ENCODE measurements at places on chromosomes 13 and 19.
A peak's percentile ranks its signal among the peaks of the same experiment; 100 is the strongest.

DNA sequence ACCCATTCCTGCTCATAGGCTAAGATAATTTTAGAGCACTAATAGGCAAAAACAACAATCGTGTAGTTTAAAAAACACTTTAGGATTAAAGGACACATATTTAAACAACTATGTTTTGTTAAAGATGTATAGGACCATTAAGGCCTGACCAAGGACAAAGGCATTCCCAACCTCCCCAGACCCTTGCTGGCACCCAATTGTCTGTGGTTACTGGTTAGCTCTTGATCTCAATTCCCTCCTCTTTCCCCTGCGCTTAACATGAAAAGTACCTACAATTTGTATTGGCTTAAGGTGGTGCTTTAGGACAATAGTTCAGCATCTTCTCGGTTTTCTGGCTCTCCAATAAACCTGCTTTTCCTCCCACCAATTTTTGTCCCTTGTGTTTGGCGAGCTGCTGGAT is 51.0 kb downstream of the TEX26 start:
- no peak for DNase-seq

DNA sequence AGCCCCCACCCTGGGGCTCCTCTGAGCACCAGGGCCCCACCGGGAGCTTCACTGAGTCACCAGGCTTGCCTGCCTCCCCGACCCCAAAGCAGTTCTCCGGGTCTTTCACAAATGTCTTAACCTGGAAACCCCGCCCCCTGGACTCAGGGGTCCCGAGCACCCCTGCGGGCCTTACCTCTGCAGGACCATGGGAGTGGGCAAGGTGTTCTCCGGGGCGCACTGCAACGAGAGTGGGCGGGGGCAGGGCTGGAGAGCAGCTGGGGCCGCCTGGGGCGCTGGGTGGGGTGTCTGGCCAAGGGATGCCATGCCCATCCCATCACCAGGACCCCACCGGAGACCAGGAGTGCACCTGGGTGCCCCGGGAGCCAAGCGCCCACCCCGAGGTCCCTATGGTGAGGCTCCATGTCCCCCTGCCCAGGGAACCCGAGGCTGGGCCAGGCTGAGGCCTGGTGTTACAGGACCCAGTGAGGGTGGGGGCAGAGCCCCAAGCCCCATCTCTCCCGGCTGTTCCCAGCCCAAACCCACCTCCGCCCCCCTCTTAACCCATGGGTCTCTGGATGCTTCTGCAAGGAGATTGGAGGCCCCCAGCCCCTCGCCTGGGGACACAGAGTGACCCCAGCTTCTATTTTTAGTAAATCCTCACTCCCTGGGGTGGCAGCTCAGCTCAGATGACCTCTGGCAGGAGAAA is 10.9 kb downstream of the MKNK2 start:
- no peak for DNase-seq

DNA sequence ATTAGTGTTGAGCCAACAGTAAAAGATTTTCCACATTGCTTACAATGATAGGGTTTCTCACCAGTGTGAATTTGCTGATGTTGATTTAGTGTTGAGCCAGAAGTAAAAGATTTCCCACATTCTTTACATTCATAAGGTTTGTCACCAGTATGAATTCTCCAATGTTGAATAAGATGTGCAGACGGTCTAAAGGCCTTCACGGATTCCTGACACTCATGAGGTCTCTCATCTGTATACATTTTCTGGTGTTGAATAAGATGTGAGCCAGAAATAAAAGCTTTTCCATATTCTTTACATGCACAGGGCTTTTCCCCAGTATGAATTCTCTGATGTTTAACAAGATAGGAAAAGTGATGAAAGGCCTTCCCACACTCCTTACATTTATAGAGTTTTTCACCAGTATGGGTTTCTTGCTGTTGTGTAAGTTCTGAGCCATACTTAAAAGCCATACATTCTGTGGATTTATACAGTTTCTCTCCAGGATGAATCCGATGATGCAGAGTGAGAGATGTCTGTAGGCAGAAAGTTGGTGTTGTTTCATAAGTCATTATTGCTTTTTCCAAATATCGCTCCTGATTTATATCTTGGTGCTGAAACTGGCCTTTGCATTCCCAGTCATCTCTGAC is 22.4 kb downstream of the ZNF850 start:
- no peak for DNase-seq

DNA sequence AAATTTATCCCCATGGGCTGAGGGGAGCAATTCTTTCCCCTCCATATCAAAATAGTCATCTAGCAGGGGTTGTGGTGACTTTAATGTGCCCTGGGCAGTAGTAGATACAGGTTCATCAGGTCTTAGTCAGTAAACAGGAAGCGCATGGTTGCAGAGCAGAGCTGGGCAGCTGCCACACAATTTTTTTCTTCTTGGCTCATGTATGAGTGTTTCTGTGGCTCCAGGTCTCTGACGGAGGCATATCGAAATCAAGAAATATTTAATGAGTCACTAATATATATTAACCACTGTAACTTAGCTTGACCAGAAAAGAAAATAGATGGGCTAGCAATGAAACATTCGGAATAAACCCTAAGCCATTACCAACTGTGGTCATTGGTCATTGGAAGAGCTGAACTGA is 68.4 kb upstream of the UBL3 start:
- no peak for DNase-seq

- DNase-seq, result no peak
These were observed 4.2 kb downstream of the RCBTB1 start for GRCh38 chr13:49580980-49581680.

DNA sequence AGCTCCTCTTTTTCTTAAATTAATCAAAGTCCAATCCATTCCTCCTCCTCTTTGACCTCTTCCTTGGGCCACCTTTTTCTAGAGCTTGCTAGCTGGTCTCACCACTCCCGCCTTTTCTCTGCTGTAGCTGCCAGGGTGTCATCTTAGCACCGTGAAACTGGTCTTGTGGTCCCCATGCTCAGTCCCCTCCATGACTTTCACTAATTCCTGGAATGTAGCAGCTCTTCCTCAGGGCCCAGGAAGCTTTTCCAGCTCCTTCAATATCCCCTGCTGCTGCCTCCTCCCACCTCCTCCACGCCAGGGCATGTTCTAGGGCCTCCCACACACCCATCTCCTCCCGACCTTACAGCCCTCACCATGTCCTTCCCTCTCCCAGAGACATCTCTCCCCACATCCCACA is 222.2 kb downstream of the MYO16 start:
- no peak for DNase-seq

GRCh38 chr13:43026262-43026661 is 2.9 kb downstream of the DNAJC15 start:
- DNase-seq, result no peak

- DNase-seq, result peak; percentile 79
These were observed 53.6 kb upstream of the LDLR start for GRCh38 chr19:11035441-11036377.

DNA sequence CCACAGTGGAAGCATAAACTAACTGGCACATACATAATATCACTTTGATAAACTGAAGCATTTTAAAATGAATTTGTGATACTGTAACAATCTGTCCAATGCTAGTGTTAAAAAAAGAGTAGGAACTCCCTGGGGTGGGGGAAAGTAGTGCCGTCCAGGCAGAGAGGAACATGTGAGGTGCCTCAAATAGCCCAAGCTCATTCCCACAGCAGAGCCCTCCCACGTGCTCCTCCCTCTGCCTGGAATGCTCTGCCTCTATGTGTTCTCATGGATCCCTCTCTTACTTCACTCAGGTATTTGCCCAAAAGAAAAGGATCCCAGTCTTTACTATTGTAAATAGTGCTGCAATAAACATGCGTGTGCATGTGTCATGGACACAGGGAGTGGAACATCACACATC is 188.1 kb downstream of the NHLRC3 start:
- DNase-seq, result no peak

DNA sequence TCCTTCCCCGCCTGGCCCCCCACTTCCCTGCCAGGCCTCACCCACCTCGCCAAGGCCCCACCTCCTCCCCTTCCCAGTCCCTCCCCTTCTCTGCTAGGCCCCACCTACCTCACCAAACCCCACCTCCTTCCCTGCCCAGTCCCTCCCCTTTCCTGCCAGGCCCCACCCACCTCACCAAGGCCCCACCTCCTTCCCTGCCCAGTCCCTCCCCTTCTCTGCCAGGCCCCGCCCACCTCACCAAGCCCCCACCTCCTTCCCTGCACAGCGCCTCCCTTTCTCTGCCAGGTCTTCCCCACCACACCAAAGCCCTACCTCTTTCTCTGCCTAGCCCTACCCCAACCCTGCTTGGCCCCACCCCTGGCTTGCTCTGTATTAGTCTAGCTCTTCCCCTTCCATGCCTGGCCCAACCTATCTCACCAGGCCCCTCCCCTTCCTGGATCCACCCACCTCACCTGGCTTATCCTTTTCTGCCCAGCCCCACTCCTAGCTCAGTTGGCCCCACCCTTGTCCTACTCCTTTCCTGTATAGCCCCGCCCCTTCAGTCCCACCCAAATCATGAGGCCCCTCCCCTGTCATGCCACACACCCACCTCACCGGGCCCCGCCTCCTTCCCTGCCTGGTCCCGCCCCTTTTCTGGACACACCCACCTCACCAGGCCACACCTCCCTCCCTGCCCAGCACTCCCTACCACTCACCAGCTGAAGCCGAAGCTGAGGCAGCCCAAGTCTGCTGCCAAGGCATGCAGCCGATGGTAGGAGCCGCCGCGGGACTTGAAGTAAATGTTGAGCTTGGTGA is 16.2 kb downstream of the CERS1 start:
- DNase-seq, result no peak

- no peak for DNase-seq
These were observed 313.5 kb downstream of the KLF12 start for GRCh38 chr13:73820688-73821087.

DNA sequence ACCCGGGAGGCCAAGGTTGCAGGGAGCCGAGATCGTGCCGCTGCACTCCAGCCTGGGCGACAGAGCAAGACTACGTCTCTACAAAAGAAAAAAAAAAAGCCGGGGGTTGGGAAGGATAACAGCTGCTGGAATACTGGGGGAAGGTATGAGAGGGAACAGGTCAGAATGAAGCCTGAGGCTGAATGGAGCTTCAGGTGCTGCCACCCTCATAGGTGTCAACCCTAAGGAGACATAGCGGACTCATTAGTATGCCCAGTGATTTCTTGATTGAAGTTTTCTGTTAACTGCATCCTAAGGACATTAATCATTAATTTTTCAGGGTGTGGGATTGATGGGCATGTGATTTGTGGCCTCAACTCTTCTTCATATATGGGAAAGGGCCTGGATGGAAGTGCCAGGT is 6.0 kb downstream of the SMARCA4 start:
- no peak for DNase-seq

GRCh38 chr19:49687566-49688316 is 1.7 kb upstream of the ADM5 start:
- no peak for DNase-seq

- peak; percentile 98 for DNase-seq
These were observed 1.1 kb downstream of the SYT5 start for GRCh38 chr19:55178781-55179599.

- no peak for DNase-seq
These were observed 59.4 kb upstream of the WASF3 start for GRCh38 chr13:26497968-26498511.

DNA sequence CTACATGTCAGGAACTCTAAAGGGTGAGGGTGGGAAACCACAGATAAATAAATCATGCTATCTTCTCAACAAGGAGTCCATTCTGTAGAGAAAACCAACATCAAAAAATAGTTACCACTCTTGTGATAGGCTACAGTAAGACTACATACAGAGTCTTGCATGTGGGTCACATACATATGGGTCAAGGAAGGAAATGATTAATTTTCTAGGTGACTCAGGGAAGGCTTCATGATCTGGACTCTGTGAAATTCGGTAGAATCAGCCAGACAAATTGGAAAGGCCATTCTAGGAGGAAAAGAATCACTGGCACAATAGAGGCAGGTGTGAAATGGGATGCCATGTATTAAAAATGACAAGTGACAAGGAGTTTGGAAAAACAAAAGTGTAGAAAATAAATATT is 638.9 kb downstream of the LIG4 start:
- DNase-seq, result no peak

DNA sequence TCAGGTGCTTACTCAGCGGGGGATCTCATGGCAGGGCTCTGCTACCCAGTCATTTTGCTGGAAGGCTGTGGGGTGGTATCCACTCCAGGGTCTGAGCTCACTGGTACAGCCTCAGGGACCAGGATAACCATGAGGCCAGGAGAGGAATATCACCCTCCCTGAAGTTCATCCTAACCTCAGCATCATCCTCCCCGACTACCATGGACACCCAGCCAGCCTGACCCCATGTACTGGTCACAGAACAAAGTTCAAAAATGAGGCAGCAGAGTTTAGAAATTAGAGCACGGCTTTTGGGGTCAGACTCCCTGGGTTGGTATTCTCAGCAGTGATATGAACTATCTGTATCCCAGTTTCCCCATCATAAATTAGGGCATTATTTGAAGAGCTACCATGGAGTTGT is 35.5 kb upstream of the RXFP2 start:
- no peak for DNase-seq

GRCh38 chr13:102280366-102280765 is 121.5 kb downstream of the FGF14 start:
- DNase-seq, result no peak

- DNase-seq, result no peak
These were observed 1108.4 kb upstream of the MIR17HG start for GRCh38 chr13:90239130-90239529.

DNA sequence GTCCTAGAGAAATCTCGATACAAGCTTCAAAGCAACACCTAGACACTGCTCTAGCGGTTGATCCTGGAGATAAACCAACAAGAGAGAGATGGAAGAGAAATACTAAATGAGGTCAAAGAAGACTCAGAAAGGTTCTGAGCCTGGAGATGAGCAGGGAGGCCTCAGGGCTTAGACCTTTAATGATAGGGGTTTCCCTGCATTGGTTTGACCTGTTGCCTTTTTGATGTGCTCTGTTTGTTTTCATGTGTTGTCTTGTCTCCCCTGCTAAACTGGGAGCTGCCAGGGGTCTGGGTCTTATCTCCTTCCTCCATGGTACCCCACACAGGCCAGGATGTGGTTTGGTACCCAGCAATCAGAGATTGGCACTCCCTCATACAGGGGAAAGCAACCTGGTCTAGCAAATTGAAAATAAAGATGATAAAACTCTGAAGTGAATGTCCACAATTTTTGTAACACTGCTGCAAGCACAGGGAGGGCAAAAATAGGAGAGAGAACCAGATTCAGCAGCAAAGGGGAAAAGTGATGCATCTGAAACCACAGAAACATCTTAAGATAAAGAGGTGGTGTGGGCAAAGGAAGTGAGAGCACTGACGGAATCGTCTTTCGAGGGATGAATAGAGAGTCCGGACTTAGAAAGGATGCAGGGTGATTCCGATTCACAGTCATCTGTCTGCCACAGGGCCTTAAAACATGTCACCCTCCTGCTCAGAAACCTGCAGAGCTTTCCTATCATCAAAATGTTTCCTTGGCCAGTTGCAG is 3.5 kb downstream of the FFAR2 start:
- DNase-seq, result peak; percentile 23

GRCh38 chr13:113098162-113098732 is 7.3 kb upstream of the F7 start:
- no peak for DNase-seq

GRCh38 chr13:112443191-112443994 is 67.2 kb downstream of the SPACA7 start:
- DNase-seq, result no peak

DNA sequence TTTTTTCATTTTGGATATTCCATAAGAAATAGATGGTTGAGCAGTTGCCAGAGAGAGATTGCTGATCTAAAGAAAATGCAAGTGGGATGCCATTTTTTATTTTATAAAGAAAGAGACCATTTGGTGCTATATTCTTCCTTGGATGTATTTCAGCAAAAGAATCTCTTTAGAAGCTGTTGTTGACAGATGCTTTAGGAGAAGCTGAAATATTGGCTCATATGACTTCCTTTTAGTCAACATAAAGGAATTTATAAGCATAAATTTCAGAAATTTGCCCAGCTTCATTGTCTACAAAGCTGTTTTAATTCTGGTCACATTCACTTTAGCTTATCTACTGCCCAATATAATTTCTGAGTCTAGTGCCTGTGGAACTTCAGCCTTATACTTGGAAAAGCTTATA is 36.9 kb downstream of the POLR1D start:
- DNase-seq, result no peak
